A549 treated with AZD2906 at 1 μM for 4 hours (cell line): ENCODE measurements at places on chromosomes 2 and 18. TPM values are rescaled to one million over a fixed set of nuclear protein-coding genes. Genes with fewer than 3 reads are reported as not detected.

The FLACC1 gene
- 0.14 to 0.20 TPM (median 0.17 TPM) in 3 of 5 replicates, not detected in the others for total RNA-seq

The PLGLB1 gene
- 0.20 to 0.66 TPM (median 0.38 TPM) in 5 replicates for total RNA-seq

The ZNF516 gene
- total RNA-seq, result 4.3 to 4.4 TPM (median 4.3 TPM) in 5 replicates

The OTOS gene
- total RNA-seq, result 0.20 TPM in 1 of 5 replicates, not detected in the others

The SFT2D3 gene
- 4.6 to 6.1 TPM (median 5.8 TPM) in 5 replicates for total RNA-seq

The ZNF804A gene
- not detected in 5 replicates for total RNA-seq

The RESP18 gene
- total RNA-seq, result not detected in 5 replicates

The NPPC gene
- total RNA-seq, result 0.24 to 0.70 TPM (median 0.34 TPM) in 4 of 5 replicates, not detected in the other

The MZT2A gene
- 120 to 224 TPM (median 213 TPM) in 5 replicates for total RNA-seq

The LRRTM4 gene
- total RNA-seq, result not detected in 5 replicates

The ALKAL2 gene
- total RNA-seq, result not detected in 5 replicates

The METTL5 gene
- total RNA-seq, result 65.0 to 87.8 TPM (median 66.8 TPM) in 5 replicates

The ESPNL gene
- 0.07 to 0.22 TPM (median 0.14 TPM) in 5 replicates for total RNA-seq

The GALNT13 gene
- 6.5 to 13.4 TPM (median 8.3 TPM) in 5 replicates for total RNA-seq

The MTCL1 gene
- total RNA-seq, result 47.0 to 55.3 TPM (median 53.1 TPM) in 5 replicates

The FNDC4 gene
- 4.2 to 5.4 TPM (median 4.5 TPM) in 5 replicates for total RNA-seq

The DSC1 gene
- total RNA-seq, result not detected in 5 replicates

The SLC35F5 gene
- 38.5 to 48.2 TPM (median 42.4 TPM) in 5 replicates for total RNA-seq

The CNRIP1 gene
- 1.3 to 2.1 TPM (median 1.6 TPM) in 5 replicates for total RNA-seq

The ALPP gene
- total RNA-seq, result 16.1 to 18.1 TPM (median 16.2 TPM) in 5 replicates

The SOCS6 gene
- total RNA-seq, result 28.4 to 34.2 TPM (median 31.7 TPM) in 5 replicates

The LOXHD1 gene
- total RNA-seq, result not detected in 5 replicates

The ALPI gene
- total RNA-seq, result 0.05 TPM in 1 of 5 replicates, not detected in the others

The PRSS56 gene
- 0.06 to 0.17 TPM (median 0.09 TPM) in 5 replicates for total RNA-seq

The HADHB gene
- 90.9 to 97.9 TPM (median 97.4 TPM) in 5 replicates for total RNA-seq

The ACTG2 gene
- total RNA-seq, result 0.26 to 0.40 TPM (median 0.31 TPM) in 5 replicates

The IFIH1 gene
- 0.71 to 1.1 TPM (median 0.94 TPM) in 5 replicates for total RNA-seq

The GAL3ST2 gene
- 0.11 to 0.37 TPM (median 0.25 TPM) in 5 replicates for total RNA-seq

The KIAA2012 gene
- total RNA-seq, result not detected in 5 replicates

The HOXD8 gene
- 5.0 to 6.2 TPM (median 5.3 TPM) in 5 replicates for total RNA-seq

The TUBB8B gene
- total RNA-seq, result not detected in 5 replicates

The PJVK gene
- 1.1 to 1.6 TPM (median 1.4 TPM) in 5 replicates for total RNA-seq
